ENCODE measurements at places on chromosomes 3 and 15.

DNA sequence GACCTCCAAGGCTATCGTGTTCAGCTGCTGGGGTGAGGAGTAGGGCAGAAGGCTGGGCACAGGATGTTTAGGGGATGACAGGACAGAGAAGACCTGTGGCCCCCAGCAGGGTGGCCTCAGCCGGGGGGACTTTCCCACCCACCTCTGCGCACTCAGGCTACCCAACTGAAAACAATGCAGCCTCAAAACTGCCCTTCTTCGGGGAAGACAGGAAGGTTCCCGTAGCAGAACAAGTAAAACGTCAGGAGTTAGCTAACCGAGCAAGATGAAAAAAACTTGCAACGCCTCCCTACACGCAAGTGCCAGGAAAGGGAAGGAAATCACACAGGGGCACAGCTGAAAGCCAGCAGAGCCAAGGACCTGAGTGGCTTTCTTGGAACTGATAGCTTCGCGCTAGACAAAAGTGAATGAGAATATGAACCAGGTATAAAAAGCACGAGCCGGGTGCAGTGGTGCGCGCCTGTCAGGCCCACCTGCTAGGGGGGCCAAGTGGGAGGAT, 38.4 kb upstream of the FURIN start:
- DNase-seq: peak; percentile 62

DNA sequence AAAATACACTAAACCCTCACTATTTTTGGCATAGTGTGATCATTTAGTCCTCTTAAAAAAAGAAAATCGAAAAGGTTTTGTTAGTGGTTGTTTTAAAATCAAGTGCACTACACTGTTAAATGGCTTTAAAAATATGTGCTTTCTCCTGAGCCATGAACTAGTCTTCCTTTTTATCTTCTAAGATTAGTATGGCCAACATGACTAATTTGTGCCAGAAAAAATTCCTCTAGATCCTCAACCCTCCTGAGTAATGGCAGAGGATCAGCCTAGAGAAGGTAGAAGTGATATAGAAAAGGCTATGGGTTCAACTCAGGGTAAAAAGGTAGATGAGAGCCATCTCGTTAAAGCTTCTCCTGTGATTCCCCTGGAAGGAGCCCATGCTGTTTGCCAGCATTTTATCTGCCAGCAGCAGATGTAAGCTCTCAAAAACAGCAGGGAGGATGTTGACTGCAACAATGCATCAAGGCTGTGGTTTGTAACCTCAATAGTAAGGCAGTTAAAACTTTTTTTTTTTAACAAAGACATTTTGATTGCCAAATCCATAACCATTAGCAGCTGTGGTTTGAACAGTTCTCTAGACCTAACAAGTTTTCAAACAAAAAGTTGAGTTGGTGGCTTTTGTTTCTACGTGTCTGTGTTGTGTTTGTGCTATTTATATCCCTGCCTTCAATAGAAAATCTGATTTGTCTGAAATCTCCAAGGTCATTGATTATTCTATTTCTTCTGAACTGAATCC, 30.2 kb upstream of the ZNF609 start:
- DNase-seq: peak; percentile 22

- no peak for DNase-seq
Measured at GRCh38 chr15:73674587-73674986, 9.6 kb upstream of the CD276 start.

DNA sequence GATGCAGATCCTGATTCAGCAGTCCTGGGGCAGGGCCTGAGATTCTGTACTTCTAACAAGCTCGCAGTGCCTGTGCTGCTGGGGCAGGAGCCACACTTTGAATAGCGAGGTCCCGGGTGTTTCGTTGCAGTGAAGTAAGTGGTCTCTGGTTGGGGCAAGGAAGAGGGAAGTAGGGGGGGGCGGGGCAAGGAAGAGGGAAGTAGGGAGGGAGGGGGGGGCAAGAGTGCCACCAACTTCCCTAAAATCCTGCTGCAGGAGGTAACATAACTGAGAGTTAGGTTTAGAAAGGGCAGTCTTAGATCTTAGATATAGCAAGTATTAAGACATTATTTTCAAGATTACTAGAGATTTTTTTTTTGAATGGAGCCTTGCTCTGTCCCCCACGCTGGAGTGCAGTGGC, 35.5 kb downstream of the CRTAP start:
- DNase-seq: no peak

DNA sequence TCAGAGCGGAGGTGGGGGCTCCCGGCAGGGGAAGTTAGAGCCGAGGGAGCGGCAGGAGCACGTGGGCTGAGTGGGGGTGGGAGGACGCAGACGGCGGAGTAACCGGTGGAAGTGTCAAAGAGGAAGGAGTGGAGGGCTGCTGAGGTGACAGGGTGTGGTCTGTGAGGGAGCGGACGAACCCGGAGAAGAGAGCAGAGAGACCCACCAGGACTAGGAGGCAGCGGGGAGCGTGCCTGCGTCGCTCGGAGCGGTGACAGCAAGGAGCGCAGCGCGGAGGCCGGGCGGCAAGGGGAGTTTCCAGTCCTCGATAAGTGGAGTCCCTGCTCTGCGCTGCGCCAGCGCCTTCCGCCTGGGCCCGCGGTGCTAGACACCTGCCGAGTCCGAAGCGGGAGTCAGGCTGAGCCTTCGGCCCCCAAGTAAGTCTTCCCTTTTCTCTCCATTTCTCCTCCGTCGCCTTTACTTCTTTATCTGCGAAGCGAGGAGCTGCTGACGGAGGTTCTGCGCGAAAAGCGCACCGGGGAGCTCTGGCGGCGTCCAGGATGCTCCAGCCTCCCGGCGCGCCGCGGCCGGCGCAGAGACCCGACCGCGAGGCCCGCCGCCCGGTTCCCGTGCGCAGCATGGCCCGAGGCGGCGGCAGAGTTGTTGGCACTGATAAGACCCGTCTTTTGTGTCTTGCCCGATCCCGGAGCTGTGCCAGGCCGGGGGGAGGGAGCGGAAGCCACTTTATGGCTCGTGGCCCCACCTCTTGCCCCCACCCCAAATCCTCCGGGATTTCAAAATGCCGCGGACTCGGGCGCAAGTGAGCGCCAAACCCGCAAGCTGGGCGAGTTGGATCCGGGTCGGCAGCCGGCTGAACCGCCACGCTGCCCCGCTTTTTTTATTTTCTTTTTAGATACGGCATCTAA, 533.0 kb upstream of the SEMA6D start:
- DNase-seq: peak; percentile 21

- DNase-seq: no peak
Measured at GRCh38 chr3:71451060-71451459, 132.5 kb downstream of the FOXP1 start.

DNA sequence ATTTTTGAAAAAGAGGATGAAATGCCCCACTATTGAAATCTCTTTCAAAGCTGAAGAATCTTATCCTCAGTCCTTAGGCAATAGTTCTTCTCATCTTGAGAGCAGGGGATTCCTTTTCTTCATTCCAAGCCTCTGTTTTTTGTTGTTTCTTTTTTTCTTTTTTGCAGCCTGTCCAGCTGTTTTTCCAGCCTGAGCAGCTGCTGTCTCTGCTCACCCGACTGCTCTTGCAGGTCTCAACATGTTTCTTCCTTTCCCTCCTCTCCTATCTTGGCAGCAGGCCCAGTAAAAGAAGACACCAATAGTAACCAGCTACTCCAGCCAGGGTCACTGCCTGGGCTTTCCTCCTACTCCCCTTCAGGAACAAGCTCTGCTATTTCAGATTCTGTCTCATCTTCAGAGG, 23.8 kb downstream of the MEX3B start:
- DNase-seq: no peak

DNA sequence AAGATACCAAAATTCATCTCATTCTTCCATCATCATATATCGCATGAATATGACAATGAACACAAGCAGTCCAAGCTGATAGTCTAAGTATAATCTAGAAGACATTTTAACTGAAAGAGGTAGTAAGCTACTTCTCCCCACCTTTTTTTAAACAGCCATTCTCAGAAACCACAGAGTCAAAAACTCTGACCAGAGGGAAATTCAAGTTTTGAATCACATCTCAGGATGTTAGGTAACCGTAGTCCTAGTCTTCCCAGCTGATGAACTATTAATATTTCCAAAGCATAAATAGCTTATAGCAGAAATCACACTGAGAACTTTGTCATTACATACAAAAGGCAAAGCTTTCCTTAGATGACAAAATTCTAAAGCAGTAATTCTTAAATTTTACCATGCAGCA, 25.8 kb downstream of the NPTN start:
- DNase-seq: peak; percentile 18

GRCh38 chr3:38567498-38567897, 71.4 kb downstream of the EXOG start:
- DNase-seq: no peak

- no peak for DNase-seq
Measured at GRCh38 chr15:65917936-65918335, 48.6 kb downstream of the RAB11A start.

DNA sequence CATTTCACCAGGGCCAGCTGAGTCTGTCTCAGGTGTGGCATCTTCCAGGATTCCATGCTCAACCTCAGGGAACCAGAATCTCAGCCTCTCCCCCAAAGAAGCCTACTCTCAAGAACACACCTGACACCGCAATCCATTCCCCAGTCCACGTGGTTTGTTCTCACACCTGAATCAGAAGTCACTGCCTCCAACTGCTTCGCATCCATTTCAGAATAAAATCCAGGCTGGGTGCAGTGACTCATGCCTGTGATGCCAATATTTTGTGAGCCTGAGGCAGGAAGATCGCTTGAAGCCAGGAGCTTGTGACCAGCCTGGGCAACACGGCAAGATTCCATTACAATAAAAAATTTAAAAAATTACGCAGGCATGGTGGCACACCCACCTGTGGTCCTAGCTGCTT, 212.2 kb downstream of the FOXP1 start:
- no peak for DNase-seq

DNA sequence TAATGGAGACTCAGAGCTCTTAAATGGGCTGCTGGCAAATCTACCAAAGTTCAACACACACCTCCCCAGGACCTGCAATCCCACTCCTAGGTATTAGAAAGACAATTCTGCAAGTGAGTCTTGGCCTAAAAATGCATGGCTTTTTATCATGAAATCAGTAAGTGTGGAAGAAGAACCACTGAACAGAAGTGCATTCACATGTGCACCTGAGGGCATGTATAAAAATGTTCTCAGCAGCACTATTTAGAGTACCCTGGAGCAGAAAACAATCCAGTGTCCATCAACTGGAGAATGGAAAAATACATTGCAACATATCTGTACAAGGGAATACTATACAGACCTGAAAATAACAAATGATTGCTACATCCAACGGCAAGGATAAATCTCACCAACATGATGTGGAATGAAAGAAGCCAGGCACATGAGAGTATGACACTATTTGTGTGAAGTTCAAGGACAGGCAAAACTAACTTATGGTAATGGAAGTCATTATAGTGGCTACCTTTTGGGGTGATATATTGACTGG, 8.1 kb upstream of the SLC6A1 start:
- no peak for DNase-seq

- DNase-seq: no peak
Measured at GRCh38 chr3:120300971-120301370, 15.9 kb upstream of the GPR156 start.

- no peak for DNase-seq
Measured at GRCh38 chr3:108221393-108221792, 831 bp downstream of the IFT57 start.

GRCh38 chr3:186526256-186526606, 17.9 kb downstream of the CRYGS start:
- no peak for DNase-seq

GRCh38 chr3:119293105-119293870, 895 bp upstream of the ARHGAP31 start:
- DNase-seq: no peak

DNA sequence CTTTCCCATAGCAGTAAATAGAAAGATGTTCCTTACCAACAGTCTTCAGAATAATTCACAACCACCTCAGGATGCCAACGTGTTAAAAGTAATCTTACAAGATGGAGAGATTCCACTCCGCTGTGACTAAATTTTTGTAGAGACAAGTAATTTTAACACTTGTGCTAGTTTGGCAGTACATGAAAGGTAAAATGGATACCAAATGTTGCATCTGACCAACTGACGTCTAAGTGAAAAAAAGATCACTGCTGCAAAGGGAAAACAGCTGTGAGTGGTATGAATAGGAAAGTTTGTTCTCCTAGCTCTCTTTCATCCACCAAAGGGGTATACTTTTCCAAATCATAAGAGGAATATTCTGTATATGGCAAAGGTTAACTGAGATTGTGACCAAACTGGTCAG, 2.6 kb downstream of the SPG21 start:
- DNase-seq: no peak

All from GM10248 (cell line).